ENCODE measurements at places on chromosomes 3 and 15.

GRCh38 chr15:58992181-58992580 is 4.7 kb downstream of the RNF111 start:
- no peak for DNase-seq

- no peak for DNase-seq
Measured at GRCh38 chr3:122943828-122944190, 83.8 kb downstream of the SEMA5B start.

- DNase-seq: no peak
Measured at GRCh38 chr15:31758126-31758525, 272.2 kb upstream of the CHRNA7 start.

GRCh38 chr15:54082836-54083492 is 104.7 kb downstream of the UNC13C start:
- DNase-seq: no peak

DNA sequence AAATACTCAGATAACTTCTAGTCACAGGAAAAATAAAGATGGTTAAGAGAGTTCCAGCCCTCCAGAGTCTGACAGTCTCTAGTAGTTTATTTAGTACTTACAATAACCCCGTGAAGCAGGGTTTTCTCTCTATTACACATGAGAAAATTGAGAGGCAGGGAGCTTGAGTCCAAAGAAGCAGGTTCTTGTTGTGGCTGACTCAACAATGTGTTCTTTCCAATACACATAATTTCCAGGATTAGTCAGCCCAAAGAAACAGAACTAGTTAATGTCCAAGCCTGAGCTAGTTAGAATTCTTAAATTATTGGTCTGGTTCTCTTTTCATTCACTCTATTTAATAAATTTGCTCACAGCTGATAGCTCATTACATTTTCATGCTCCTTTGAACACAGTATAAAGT is 49.9 kb downstream of the ALDH1A2 start:
- DNase-seq: peak; percentile 8

DNA sequence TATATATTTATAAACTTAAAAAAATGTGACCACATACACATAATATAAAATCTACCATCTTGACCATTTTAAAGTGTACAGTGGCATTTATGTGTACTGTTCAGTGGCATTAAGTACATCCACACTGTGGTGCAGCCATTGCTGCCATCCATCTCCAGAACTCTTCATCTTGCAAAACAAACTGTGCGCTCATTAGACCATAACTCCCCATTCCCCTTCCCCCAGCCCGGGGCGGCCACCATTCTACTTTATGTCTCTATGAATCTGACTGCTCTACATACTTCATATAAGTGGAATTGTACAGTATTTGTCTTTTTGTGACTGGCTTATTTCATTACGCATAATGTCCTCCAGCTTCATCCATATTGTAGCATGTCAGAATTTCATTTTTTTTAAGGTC is 47.8 kb downstream of the CTXND1 start:
- DNase-seq: no peak

DNA sequence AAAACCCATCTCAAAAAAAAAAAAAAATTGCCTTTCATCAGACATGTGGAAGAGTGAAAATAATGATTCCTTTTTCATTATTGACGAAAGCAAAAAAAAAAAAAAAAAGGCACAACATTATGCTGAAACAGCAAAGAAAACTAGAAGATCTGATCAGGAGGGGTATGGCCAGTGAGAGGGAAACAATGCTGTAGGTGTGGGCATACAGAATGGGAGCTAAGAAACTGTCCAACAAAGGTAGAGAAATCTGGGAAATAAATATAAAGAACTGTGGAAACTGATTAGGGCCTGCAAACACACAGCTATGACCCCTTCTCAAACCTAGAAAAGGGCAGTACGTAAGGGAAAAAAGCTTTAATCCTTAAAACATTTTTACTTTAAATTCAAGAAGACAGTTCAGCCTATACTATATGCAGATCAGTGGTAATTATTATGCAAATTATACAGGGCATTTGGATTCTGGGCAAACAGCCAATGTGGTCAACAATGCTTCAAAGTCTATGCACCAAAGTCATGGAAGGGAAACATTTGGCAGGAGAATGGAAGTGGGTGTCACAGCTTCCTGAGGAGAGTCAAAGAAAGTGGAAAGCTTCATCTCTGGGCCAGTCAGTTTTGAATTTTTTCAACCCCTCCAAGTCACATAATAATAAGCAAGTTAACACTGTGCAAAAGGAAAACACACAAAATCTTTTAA is 68.3 kb upstream of the SLC12A8 start:
- peak; percentile 88 for DNase-seq

- DNase-seq: peak; percentile 61
Measured at GRCh38 chr3:4633078-4634004, 140.2 kb downstream of the ITPR1 start.

- DNase-seq: no peak
Measured at GRCh38 chr15:32694222-32694983, 23.4 kb upstream of the GREM1 start.

- DNase-seq: no peak
Measured at GRCh38 chr3:138378990-138379389, 30.6 kb downstream of the MRAS start.

GRCh38 chr3:149424918-149425317 is 47.5 kb upstream of the TM4SF1 start:
- DNase-seq: no peak

DNA sequence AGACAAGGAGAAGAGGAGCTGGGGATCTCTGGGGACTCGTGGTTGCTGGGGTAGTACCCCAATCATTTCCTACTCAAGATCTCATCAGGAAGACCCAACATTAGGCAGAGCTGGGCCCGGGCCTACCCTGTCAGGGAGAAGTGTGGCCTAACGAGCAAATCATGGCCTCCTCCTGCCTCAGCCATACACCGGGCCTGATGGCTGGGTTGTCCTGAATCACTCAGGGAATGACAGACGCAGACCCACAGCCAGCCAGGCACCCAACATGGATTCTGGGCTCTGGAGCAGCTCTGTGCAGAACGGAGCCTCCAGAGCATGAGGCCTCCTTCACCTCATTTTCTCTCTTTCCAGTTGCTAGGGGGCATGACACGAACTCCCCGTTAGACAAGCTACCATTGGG is 19.7 kb downstream of the ITGA11 start:
- no peak for DNase-seq

- no peak for DNase-seq
Measured at GRCh38 chr3:144775551-144775950, 803.9 kb downstream of the DIPK2A start.

DNA sequence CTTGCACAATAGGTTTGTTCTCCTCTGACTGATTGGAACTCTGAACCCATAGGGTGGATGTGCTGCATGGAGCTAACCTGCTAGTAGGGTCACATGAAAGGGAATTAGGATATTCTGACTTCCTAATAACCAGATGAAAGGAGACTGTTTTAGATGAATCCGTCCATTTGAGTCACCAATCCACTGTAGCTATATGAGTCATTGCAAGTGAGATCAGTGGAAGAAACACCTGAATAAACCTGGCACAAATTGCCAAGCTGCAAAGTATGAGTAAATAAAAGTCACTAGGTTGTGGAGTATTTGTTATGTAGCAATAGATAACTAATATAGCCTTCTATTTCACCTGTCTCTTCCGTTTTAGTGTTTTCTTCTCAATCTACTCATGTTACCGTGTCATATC is 584.4 kb downstream of the PDCD6IP start:
- no peak for DNase-seq

GRCh38 chr15:25944386-25944785 is 81.3 kb upstream of the ATP10A start:
- no peak for DNase-seq

DNA sequence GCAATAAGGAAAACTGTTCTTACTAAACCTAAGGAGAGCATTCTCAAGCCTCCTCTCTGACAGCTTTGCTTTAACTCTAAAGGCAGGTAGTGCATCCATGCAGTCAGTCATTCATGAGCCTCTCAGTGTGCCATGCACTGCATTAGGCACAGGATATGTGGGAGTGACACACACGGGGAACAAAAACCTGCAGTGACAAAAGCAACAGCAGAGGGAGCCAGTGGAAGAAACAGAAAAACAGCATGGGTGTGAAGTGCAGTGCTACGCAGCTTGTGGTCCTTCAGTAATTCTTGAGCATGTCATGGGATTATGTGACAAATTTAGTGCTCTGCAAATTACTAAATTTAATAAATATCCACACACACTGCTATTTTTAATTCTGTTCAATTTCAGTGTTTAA is 230.7 kb downstream of the BBX start:
- peak; percentile 10 for DNase-seq

- DNase-seq: no peak
Measured at GRCh38 chr15:67100801-67101581, 35.6 kb downstream of the SMAD3 start.

DNA sequence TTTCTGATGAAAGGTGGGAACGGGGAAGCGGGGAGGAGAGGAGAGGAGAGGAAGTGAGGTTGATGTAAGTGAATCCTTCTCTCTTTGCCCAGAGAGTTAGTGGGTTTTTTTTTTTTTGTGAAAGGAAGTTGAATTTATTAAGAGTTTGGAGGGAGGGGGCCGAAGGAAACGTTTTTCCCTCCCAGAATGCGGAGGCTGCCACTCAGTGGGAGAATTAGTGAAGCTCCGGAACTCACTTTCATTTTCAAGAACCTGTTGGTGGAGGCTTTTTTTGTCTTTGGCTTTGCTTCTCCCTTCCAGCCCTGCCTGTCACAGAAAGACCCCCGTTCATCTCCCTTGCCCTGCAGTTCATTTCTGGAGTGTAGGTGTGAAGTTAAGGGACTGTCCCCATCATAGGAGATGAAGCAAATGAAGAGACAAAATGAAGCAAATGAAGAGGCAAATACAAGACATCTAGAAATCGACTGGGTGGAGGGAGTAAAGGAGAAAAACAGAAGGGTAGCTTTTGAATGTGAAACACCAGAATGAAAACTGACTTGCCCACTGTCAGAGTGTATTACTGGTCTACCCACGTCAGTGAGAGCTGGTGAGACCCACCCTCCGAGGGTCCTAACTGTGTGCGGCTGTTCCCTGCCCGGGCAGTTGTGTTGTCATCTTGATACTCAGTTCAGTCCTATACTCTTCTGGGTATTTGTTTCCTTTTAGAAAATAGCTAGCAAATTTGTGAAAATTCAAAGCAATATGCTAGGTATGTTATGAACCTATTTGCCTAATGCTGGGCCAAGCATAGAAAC is 91.5 kb downstream of the ITPR1 start:
- no peak for DNase-seq

- DNase-seq: no peak
Measured at GRCh38 chr15:84889313-84889990, 5.0 kb downstream of the SLC28A1 start.

DNA sequence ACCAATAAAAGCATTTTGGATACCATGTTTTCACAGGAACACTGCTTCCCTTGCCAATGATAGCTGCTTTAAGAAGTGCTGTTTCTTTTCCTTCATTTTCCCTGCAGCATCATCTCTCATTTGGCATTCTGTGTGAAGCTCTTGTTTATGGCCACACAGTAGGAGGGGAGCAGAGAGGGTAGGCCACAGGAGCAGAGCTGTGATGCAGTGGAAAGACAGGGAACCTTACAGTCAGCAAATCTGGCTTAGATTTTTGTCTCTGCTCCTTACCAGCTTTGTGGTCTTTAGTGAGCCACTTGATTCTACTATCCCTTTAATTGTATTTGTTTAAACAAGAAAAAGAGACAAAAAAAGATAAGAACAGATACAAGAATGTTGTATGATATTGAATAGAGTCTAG is 138.7 kb downstream of the RPL22L1 start:
- no peak for DNase-seq

GRCh38 chr3:37863949-37864822 is 2.5 kb downstream of the CTDSPL start:
- DNase-seq: no peak

DNA sequence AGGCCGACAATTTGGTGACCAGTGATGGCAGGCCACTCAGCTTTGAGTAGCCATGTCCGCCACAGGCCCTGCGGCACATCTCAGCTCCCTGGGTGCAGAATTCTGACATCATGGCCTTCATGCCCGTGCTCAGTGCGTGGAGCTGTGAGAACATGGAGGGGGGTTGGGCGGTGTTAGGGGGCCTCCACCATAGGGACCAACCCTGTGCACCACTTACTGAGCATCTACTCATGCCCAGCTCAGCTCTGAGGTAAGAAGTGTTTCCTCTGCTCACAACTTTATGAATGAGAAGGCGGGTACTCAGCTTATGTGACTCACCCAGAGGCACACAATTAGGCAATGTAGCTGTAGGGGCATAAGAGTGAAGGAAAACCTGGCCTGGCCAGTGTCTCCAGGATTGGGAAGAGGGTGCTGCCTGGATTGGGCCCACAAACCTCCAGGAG is 10.5 kb downstream of the ACOX2 start:
- DNase-seq: peak; percentile 89

- DNase-seq: no peak
Measured at GRCh38 chr3:166510382-166510781, 673.2 kb upstream of the BCHE start.

DNA sequence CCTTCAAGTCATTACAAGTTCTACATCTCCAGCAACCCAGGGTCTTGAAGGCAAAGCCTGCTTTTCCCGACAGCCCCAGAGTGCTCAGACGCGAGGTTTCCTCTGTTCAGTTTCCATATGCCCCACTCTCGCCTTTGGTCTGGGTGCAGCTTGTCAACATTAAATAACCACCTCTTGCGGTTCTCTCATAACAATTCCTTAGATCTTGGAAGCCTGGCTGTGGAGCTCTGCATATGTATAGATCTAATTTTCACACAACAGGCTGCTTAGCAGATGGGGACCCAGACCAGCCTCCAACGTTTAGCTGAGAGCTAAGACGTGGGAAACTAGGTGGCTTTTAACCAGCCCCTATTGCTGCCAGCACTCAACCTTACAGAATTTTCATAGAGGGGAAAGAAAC is 295.5 kb downstream of the RPLP1 start:
- DNase-seq: no peak

GRCh38 chr3:133381346-133382109 is 18.3 kb upstream of the BFSP2 start:
- DNase-seq: no peak

DNA sequence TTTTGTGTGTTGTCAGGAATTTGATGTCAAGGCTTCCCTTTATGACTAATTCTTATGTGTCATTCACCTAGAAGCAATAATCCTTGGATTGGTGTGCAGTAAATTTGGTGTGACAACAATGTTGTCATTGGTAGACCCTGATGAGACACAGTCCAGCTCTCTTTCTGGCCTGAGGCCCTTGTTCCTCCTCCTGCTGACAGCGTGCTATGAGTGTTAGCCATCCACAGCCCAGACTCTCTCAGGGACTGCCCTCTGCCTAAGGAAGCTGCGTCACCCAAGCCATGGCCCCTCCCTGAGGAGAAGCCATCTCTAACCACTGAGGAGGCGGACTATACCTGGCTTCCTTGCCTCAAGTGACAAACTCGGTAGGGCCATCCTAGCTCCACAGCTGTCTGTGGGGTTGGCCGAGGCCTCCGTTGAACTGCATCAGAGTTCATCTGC is 13.3 kb upstream of the TM4SF1 start:
- no peak for DNase-seq

GRCh38 chr3:47542471-47543173 is 29.1 kb upstream of the ELP6 start:
- DNase-seq: peak; percentile 69

Measured in astrocyte (in vitro differentiated cells and primary cell).